ENCODE measurements at places on chromosomes 2 and 18.
A peak's percentile ranks its signal among the peaks of the same experiment; 100 is the strongest.

GRCh38 chr2:63614448-63614968, 25.7 kb downstream of the MDH1 start:
- no peak for DNase-seq

GRCh38 chr2:64924170-64924934, 64.8 kb upstream of the SLC1A4 start:
- DNase-seq = no peak

DNA sequence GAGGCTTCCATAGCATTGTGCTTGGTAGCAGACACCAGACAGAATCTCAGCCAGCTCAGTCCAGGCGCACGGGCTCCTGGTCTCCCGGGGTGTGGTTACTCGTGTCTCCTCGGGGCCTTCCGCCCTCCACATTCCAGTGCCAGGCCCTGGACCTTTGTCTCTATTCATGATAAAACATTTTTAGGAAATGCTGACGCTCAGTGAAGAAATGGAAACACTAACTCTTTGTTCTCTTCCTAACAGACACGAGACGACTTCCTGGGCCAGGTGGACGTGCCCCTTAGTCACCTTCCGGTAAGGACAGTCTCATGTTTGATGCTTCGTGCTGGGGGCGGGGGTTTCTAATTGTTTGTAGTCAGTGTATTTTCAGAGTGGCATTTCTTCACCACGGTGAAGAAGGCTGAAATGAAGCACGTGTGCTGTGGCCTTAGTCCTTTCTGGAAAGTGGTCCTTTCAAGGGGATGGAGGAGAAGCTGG, 271.8 kb downstream of the NEDD4L start:
- no peak for DNase-seq

GRCh38 chr2:64905338-64906024, 83.7 kb upstream of the SLC1A4 start:
- DNase-seq = no peak

DNA sequence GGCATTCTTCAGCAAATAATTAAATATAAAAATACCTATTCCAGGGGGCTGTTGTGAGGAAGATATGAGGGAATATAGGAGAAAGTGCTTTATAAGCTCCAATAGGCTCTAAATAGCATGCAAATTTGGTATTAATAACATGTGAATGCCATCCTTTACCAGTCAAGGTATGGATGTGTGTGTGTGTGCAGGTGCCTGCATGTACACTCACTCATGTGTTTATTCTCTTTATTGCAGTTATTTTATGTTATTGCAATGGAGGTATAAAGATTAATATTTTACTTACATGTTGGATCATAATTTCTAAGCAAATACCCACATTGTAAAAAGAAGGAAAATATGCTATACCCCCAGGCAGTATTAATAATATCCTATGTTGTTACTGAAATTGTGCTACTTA, 1093.0 kb upstream of the GYPC start:
- DNase-seq = no peak

GRCh38 chr2:128291844-128292598, 26.6 kb downstream of the HS6ST1 start:
- no peak for DNase-seq

DNA sequence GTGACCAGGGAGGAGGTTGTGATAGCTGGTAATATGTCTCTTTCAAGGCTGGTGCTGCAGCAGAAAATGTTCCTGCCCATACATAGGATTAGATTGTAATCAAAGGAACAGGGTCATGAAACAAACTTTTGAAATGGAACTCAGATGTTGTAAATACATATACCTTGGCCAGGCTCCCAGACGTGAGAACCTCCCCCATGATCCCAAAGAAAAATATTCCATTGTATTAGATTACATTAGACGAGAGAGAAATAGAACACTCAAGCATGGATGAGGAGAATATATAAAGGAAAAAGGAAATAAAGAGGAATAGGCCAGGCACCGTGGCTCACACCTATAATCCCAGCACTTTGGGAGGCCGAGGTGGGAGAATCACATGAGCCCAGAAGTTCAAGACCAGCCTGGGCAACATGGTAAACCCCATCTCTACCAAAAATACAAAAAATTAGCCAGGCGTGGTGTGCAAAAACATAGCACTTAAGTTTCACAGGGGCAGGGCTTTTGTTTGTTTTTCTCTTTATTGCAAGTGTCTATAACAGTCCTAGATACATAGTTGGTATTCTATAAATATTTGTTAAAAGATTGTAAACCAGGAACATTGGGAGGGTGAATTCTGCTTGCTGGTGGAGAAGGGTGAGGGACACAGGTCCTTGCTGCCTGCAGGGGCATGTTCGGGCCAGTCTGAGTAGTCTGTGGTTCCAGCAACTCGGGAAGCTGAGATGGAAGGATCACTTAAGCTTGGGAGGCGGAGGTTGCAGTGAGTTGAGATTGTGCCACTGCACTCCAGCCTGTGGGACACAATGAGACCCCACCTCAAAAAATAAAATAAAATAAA, 52.8 kb downstream of the RPL37A start:
- DNase-seq = no peak

DNA sequence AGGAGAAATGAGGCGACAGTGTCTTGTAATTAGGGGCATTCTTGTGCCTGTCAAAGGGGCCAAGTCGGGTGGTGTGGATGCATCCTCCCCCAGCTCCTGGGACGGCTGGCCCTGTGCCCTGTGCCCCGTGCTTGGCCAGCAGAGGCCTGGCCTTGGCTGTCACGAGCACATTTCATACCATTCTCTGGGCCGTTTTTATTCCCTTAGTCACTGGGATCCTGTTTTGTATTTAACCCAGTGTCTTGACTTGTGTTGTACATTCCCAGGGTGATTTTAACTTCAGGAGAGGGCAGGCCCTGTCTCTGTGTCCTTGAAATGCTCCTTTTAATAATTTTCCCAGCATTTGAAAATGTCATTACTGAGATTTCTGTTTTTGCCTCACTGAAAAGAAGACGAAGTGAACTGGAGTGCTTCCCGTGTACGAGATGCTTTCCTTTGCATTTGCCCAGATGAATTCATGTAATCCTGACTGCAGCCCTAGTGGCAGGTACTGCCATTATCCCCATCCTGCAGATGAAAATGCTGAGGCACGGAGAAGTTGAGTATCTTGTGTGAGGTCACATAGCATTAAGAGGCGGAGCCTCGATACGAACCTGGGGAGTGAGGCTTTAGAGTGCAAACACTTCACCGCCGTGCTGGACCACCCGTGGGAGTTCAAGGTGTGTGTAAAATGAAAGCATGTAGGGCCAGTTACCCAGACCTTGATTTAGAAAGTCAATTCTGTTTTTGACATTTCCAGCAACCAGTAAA, 57.0 kb downstream of the SH3RF3 start:
- DNase-seq = no peak

GRCh38 chr2:24961903-24962302, 9.9 kb downstream of the DNAJC27 start:
- no peak for DNase-seq

GRCh38 chr2:157258520-157259326, 1.2 kb downstream of the GALNT5 start:
- no peak for DNase-seq

- peak; percentile 25 for DNase-seq
These were observed 624 bp downstream of the ZNF516 start for GRCh38 chr18:76494231-76495005.

- DNase-seq = no peak
These were observed 15.9 kb downstream of the FAM171B start for GRCh38 chr2:186709529-186710450.
